ENCODE measurements at places on chromosomes 16 and 17.

DNA sequence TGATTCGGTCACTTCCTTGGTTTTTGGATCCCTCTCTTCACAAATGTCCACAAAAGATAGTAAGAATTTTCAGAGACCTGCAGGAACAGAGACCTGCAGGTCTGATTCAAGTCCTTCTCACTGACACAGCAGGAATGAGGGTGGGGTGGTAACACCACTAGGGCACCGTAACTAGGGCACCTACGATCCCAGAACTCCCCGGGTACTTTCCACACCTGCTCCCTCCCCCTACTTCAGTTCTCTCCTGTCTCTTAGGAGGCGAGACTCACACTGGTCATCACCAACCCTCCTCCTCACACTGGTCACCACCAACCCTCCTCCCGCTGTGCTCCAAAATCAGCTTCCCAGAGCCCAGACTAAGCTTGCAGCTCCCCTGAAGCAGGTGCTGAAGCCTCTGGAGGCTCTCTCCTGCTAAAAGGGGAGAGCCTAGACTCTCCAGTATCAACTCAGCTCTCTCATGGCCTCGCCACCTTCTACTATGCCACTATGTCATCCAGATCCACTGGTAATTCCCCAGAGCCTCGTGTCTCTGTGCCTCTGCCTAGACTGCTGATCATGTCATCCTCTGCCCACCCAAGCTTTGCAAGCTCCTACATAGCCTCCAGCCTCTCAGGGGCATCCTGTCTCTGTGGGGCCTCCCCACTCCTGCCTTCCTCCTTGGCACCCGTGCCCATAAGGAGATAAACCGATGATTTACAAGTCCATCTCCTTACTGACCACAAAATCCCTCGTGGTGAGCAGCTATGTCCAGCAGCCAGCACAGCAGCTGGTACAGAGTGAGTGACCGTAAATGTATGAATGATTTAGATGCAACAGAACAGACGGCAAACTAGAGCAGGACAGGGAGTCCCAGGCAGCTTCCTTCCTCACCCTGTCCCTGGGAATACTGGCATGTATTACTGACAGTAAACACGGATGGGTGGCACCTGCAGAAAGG, 63.4 kb upstream of the GSG1L start:
- H3K36me3 ChIP-seq = peaks cover 75% of the 10 kb centered on the region
- no peaks in the 10 kb centered on the region for H3K27me3 ChIP-seq
- H3K4me3 ChIP-seq = no peak overlapping the region
- no peaks in the 10 kb centered on the region for H3K4me1 ChIP-seq
- no peak overlapping the region for H3K27ac ChIP-seq

DNA sequence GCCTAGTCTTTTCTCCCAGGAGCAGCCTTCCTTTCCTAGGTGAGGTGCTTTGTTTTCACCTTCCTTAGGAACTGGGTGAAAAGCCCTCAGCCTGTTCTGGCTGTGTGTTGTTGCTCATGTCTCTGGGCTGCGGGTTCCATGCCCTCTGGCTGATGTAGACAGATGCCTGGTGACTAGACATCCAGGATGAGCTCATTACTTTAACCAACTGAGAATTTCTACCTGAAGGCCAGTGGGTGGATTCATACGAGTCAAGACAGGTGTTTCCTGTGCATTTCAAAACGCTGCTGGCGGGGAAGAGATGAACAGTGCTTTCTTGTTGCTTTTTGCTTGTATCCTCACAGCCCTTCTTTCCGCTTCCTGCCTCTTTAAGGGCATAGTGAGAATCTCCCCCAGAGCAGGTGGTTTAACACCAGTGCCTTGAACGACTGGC, 22.3 kb downstream of the SAP30BP start:
- peak overlapping the region; percentile 80 for H3K27ac ChIP-seq
- no peaks in the 10 kb centered on the region for H3K36me3 ChIP-seq
- H3K4me3 ChIP-seq = no peak overlapping the region
- no peaks in the 10 kb centered on the region for H3K27me3 ChIP-seq

- H3K36me3 ChIP-seq = no peaks in the 10 kb centered on the region
- H3K27ac ChIP-seq = no peak overlapping the region
- H3K4me3 ChIP-seq = no peak overlapping the region
- H3K27me3 ChIP-seq = no peaks in the 10 kb centered on the region
- no peaks in the 10 kb centered on the region for H3K4me1 ChIP-seq
- DNase-seq = peak; percentile 56
Measured at GRCh38 chr16:76946879-76947278, 244.1 kb upstream of the MON1B start.

- H3K4me1 ChIP-seq = peaks cover 13% of the 10 kb centered on the region
- no peak overlapping the region for H3K4me3 ChIP-seq
- H3K36me3 ChIP-seq = no peaks in the 10 kb centered on the region
- H3K27ac ChIP-seq = peak overlapping the region; percentile 59
- peak; percentile 61 for DNase-seq
Measured at GRCh38 chr16:1723450-1724147, 17.6 kb downstream of the MAPK8IP3 start.

GRCh38 chr17:57511475-57512123, 233.5 kb downstream of the CCDC182 start:
- DNase-seq = no peak
- H3K4me3 ChIP-seq = no peak overlapping the region
- H3K4me1 ChIP-seq = peaks cover 4% of the 10 kb centered on the region
- no peaks in the 10 kb centered on the region for H3K27me3 ChIP-seq
- H3K27ac ChIP-seq = no peak overlapping the region

DNA sequence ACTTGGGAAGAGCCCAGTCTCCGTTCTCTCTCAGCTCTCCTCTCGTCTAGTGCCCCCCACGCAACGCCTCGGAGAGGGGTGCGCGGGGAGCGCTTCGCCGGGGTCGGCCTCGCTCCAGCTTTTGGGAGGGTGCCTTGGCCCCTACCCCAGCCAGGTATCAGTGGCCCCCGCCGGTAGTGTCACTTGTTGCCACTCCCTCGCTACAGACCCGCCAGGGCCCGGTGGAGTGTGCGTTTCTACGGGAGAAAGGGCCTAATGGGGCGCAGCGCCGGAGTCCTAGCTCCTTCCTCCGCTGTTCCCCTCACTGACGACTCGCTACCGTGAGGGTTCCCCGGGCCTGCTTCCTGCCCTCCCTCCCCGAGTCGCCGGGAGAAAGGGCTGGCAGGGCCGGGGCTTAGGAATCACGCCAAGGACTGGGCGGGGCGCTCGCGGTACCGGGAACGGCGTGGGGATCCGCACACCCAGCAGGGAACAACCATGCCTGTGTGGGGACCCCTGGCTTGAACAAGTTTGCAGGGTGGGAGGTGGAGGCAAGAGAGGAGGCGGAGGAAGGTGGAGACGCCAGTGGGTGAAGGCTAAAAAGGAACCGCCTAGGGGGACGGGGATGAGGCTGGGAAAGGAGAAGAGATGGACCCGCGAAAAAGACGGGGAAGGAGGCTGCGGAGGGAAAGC, 997 bp upstream of the CDH11 start:
- no peaks in the 10 kb centered on the region for H3K27me3 ChIP-seq
- H3K27ac ChIP-seq = peak overlapping the region; percentile 83
- peak overlapping the region; percentile 98 for H3K4me3 ChIP-seq

DNA sequence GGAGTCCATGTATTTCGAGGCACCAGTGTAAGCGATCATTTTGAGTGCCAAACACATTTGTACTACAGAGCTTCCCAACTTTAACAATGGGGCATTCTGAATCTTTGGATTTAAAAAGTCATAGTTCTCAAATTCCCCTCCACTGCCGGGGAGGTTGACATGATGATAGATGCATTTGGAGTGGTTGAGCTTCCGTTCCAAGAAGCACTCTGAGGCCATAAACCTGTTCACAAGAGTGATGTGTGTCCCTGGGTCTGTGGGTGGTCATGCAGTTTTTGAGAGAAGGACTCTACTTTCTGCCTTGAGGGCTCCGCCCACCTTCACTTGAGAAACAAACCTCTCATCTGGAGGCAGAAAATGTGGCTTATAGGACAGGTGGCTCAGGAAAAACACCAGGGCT, 43.7 kb downstream of the IRX5 start:
- no peak overlapping the region for H3K4me3 ChIP-seq
- H3K27ac ChIP-seq = no peak overlapping the region
- H3K27me3 ChIP-seq = no peaks in the 10 kb centered on the region

- H3K27ac ChIP-seq = no peak overlapping the region
- no peaks in the 10 kb centered on the region for H3K36me3 ChIP-seq
- H3K4me1 ChIP-seq = no peaks in the 10 kb centered on the region
- DNase-seq = no peak
- H3K4me3 ChIP-seq = no peak overlapping the region
Measured at GRCh38 chr16:35795361-35796029, 2336.1 kb downstream of the TP53TG3F start.

DNA sequence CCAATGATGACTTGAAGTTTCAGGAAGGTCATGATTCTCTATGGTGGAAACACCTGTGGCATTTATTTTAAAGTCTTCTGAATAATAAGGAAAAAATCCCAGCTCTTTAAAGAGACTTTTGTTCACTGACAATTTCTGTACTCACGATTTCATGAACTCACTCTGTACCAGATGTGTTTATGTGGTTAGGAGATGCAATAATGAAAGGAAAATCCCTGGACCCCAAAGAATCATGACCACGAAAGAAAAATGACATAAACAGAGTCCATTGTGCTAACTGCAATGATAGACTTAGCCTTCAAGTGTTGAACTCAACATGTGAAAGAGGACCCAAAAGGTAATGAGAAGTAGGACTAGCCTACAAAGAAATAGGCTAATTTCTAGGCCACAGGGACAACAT, 947.5 kb downstream of the CDH11 start:
- H3K27me3 ChIP-seq = no peaks in the 10 kb centered on the region
- H3K4me3 ChIP-seq = no peak overlapping the region
- no peaks in the 10 kb centered on the region for H3K36me3 ChIP-seq
- no peaks in the 10 kb centered on the region for H3K4me1 ChIP-seq
- H3K27ac ChIP-seq = no peak overlapping the region
- no peak for DNase-seq

DNA sequence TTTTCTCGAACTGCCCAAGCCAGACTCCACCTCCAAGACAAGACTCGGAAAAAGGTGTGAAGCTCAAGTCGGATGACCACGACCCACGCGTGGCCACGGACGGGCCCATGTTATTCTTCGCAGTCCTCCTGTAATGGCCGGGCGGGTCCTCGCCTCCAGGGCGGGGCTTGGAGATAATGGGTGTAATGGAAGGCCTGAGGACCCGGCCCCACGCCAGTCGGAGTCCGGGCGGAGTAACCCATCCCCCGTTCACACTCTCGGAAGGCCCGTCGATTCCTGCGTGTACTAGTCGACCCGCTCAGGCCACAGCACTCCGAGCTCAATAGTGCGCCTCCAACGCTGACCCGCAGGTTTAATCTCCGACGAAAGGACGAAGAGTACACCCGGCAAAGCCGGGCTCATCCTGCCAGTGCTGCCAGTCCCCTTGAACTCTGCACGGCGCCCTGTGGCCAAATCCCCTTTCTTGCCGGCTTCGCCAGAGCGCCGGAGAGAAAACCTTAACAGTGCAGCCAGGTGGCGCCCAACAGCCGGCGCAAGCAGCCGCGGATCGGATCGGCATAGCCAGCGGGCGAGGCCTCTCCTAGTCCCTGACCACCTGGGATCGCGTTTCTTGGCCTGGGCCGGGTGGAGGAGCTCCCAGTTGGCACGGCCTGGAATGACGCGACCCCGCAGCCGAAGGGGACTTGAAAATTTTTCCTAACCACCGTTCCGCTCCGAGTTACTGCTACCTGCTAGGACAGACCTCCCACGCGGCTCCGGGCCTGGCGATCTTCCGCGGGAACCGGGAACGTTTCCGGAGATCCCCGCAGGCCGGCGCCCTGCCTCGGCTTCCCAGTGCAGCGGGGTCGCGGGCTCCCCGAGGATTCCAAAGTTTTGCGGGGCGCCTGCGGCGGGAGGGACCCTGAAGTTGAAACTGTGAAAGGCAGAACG, 762.0 kb downstream of the KCNJ18 start:
- H3K4me3 ChIP-seq = no peak overlapping the region
- no peaks in the 10 kb centered on the region for H3K36me3 ChIP-seq
- H3K27ac ChIP-seq = no peak overlapping the region
- no peak for DNase-seq

GRCh38 chr17:73061161-73061560, 31.3 kb downstream of the SLC39A11 start:
- no peaks in the 10 kb centered on the region for H3K36me3 ChIP-seq
- no peaks in the 10 kb centered on the region for H3K27me3 ChIP-seq
- H3K4me3 ChIP-seq = no peak overlapping the region
- no peaks in the 10 kb centered on the region for H3K4me1 ChIP-seq
- no peak for DNase-seq

DNA sequence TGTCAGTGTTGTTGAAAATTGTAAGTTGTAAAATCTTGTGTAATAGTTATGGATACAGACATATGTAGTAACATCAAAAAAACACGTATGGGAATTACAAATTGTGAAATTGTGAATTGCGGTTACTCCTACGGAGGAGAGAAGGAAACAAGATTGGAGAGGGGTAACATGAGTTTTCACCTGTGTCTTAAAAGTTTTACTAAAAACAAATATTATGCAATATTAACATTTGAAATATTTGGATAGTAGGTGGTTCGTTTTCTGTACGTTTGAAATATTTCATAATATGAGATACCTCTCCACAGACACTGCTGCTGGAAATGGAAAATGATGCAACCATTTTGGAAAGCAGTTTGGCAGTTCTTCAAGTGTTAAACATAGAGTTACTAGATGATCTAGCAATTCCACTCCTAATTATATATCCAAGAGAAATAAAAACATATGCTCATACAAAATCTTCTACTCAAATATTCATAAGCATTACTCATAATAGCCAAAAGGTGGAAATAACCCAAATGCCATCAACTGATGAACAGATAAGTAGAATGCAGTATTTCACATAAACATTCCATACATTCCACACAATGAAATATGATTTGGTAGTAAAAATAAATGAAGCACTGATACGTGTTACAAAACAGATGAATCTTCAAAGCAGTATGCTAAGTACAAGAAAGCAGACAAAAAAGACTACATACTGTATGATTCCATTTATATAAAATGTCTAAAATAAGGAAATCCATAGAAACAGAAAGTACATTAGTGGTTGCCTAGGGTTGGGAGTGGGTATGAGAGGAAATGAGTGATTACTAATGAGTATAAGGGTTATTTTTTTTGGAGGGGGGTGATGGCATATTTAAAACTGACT, 40.7 kb upstream of the ABCA10 start:
- peak overlapping the region; percentile 41 for H3K27ac ChIP-seq
- H3K4me3 ChIP-seq = peak overlapping the region; percentile 23
- DNase-seq = peak; percentile 59
- no peaks in the 10 kb centered on the region for H3K27me3 ChIP-seq

- H3K27me3 ChIP-seq = no peaks in the 10 kb centered on the region
- no peak overlapping the region for H3K27ac ChIP-seq
- no peak overlapping the region for H3K4me3 ChIP-seq
- no peaks in the 10 kb centered on the region for H3K36me3 ChIP-seq
- DNase-seq = no peak
Measured at GRCh38 chr16:26005336-26005735, 313.6 kb downstream of the HS3ST4 start.

GRCh38 chr17:29620271-29620670, 2.4 kb downstream of the CORO6 start:
- no peaks in the 10 kb centered on the region for H3K27me3 ChIP-seq
- H3K4me3 ChIP-seq = no peak overlapping the region
- no peaks in the 10 kb centered on the region for H3K36me3 ChIP-seq
- H3K27ac ChIP-seq = no peak overlapping the region
- peaks cover 1% of the 10 kb centered on the region for H3K4me1 ChIP-seq
- peak; percentile 48 for DNase-seq

- no peak for DNase-seq
- H3K4me1 ChIP-seq = no peaks in the 10 kb centered on the region
- no peaks in the 10 kb centered on the region for H3K27me3 ChIP-seq
Measured at GRCh38 chr16:81576696-81577095, 132.1 kb downstream of the CMIP start.
